Daoy (cell line): ENCODE measurements at places on chromosomes 2 and 18. TPM values are rescaled to one million over a fixed set of nuclear protein-coding genes. Genes with fewer than 3 reads are reported as not detected.
A peak's percentile ranks its signal among the peaks of the same experiment; 100 is the strongest.

GRCh38 chr18:48492880-48493279 is 46.0 kb upstream of the CTIF start:
- DNase-seq, result no peak

GRCh38 chr2:219021591-219021990 is 19.7 kb downstream of the CFAP65 start:
- no peak for DNase-seq

DNA sequence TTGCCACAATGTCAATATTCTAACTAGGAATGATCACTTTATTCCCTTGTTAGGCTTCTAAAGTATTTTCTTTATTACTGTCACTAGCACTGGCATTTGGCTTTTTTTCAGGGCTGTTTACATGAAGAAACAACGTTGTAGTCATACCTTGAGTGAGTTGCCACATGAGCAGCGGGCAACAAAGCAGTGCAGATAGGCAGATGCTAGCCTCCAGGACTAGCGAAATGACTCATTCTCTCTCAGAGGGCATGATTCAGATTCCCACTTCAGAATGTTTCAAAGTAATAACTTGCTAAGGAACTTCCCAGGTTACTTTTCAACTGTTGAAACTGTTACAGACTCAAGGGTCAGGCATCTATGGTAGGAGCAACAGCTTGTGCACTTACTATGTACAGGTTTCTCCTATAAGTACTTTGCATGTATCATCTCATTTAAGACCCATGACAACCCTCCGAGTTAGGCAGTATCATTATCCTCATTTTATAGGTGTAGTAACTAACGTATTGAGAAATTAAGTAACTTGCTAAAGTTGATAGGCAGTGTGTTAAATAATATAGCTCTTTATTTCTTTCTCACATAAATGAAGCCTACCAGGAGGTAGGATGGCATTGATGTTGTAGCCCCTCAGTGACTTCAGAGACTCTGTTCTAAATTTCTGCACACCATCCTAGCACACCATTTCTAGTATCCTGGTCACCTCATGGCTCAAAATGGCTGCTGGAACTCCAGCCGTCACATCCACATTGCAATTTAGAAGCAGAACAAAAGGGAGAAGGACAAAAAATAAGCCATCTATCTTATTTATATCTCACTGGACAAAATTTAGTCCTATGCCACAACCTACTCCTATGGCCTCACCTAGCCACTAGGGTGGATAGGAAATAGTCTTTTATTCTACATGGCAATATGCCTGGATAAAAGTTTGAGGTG is 83.3 kb downstream of the ICOS start:
- peak; percentile 74 for DNase-seq

GRCh38 chr2:150532020-150532419 is 44.6 kb upstream of the RND3 start:
- DNase-seq, result no peak

DNA sequence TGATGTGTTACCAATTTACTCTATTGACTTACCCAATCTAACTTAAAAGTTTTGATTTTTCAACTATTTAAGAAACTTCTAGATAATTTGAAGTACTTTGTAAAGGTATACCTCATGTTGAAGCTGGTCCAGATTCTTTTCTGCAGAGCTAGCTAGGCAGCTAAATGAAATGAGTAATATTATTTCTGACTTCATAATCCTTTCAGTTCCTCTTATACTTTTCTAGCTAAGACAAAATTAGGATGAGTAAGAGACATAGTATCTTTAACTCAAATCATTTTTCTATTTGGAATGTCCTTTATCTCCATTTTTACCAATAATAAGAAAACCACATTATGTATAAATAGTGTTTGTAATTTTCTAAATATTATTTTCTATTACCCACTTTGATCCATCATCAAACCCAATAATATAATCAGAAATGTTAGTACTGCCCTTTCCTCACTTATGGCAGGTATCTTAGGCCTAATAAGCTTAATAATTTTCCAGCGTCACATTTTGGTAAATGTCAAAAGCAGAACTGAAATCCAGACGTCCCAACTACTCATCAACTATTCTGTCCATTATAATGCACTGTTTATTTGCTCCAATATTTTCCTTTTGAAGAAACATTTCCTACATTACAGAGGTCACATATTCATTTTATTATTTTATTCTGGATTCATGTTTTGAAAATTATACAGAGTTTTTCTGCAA is 456.6 kb downstream of the THSD7B start:
- DNase-seq, result no peak

GRCh38 chr18:36308711-36309435 is 11.4 kb downstream of the FHOD3 start:
- no peak for DNase-seq

- DNase-seq, result no peak
Measured at GRCh38 chr2:43885132-43885632, 46.4 kb downstream of the ABCG8 start.

- DNase-seq, result no peak
Measured at GRCh38 chr18:57910134-57910533, 107.0 kb upstream of the ATP8B1 start.

DNA sequence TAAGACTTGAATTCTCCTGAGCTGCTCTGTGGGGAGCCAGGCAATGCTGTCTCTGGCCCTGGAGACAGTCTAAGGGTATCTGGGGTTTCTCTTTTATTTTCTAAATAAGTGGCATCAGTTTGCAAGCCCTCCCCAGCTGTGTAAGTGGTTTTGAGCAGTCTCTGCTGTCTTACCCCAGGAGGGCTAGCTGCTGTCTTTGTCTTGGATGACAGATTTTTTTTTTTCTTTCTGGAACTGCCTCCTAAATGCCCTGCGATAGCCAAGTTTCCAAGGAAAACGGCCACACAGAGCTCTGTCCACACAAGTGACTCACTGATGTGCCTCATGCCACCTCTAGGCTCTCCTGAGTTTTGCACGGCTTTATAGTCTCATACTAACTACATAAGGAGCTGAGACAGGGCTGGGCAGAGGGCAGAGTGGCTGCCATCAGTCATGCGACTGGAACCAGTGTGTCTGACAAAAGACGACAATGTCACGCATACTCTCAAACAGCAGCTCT is 37.2 kb upstream of the THOC1 start:
- peak; percentile 4 for DNase-seq

DNA sequence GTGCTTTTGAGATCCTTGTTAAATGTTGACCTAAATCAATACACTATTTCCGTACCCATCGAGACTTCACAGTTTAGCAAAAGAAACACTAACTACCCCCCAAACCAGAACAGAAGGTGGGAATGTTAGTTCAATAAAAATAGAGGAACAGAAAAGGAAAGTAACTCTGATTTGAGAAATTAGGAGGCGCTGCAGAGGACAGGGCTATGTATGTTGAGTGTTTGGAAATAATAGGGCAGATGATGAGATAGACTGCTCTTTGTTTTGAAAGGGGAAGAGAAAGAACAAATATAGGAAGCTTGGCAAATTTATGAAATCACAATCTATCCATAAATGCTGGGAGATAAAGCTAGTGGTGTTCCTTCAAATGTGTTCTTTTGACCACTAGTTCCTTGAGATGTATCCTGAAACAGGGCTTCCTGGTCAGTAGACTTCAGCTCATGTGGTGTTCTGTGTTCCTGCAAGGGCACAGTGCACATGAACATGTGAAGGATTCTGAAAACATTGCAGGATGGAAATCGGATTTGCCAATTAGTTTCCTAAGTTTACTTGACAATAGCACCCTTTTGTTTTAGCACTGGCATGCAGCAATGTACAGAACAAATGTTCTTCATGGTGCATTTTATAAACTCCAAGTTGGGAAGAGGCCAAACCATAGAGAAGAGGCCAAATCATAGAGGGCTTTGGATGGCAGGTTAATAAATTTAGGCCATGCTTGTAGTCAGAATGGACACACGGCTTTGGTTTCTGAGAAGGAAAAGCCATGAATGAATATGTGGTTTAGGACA is 39.8 kb downstream of the RHBDD1 start:
- no peak for DNase-seq

DNA sequence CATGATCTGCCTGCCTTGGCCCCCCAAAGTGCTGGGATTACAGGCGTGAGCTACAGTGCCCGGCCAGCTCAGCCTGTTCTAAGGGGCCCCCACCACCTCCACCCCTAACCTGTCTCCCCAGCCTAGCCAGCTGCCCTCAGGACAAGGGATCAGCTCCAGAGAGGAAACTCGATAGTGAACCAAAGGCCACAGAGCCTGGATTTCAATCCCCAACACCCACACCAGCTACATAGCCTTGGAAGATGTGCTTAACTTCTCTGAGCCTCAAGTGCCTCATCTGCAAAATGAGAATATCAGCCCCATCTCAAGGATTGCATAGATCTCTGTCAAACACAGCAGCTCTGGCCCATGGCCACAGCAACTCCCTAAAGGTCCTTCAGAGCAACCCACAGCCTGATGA is 32.0 kb downstream of the BIN1 start:
- DNase-seq, result no peak

GRCh38 chr2:149394864-149395263 is 64.5 kb downstream of the LYPD6 start:
- peak; percentile 55 for DNase-seq

GRCh38 chr2:118459426-118459825 is 371.2 kb downstream of the INSIG2 start:
- no peak for DNase-seq

- DNase-seq, result no peak
Measured at GRCh38 chr18:27704736-27705361, 472.1 kb downstream of the CDH2 start.

DNA sequence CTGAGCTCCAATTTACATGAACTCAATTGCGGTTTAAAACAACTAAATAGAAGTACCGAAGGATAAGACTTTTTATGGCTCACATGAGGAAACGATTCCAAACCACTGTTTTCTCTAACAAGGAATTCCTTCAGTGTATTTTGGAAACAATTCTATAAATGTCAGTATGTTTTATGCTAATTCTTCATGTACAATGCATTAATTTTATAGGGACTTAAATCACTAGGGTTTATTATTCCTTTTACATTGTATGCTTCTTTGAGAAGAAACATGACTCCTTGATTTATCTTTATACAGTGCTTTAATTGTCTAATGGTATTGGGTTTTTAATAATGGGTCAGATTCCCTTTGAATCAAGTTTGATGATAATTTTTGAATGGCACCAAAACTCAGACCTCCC is 566.8 kb downstream of the EPHA4 start:
- no peak for DNase-seq

GRCh38 chr18:68275616-68276015 is 439.3 kb downstream of the TMX3 start:
- no peak for DNase-seq

DNA sequence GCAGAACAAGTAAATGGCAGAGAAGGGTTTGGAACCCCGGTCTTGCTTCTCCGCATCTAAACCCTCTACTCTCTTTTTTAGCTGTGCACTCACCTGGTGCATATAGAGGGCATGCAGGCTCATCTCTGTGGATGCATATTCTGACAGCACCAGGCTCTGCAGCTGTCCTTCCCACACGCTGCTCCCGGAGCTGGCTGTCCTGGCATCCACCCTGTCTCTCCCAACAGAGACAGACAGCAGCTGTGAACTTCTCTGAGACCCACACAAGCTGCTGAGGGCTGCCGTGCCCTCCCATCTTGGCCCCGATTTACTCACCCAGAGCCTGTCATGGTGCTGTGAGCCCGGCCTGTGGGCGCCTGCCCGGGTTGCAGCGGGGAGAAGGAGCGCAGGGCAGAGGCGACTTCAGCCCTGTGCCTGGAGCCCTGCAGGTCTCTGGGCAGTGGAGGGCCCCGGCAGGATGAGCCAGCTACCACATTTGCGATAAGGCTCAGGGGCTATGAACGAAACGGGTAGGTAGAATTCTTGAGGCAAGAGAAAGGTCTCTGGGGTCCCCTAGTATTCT is 3.3 kb upstream of the ABCB6 start:
- DNase-seq, result no peak

DNA sequence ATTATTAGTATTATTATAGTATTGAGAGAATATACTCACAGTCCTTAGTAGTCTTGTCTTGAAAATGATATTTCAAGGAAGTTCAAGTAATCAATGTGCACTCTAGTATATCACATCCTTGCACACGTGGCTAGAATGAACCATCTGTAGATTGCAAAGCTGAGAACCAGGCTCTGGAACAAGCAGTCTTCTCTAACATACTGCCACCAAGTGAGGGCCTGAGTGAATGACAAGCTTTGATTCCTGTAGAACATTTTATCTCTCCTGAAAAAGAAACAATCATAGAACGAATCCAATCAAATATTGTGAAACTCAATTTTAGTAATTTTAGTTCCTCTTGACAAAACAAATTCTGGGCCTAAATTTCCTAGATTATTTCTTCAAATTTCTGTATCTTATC is 55.3 kb upstream of the SULT1C3 start:
- DNase-seq, result peak; percentile 15

DNA sequence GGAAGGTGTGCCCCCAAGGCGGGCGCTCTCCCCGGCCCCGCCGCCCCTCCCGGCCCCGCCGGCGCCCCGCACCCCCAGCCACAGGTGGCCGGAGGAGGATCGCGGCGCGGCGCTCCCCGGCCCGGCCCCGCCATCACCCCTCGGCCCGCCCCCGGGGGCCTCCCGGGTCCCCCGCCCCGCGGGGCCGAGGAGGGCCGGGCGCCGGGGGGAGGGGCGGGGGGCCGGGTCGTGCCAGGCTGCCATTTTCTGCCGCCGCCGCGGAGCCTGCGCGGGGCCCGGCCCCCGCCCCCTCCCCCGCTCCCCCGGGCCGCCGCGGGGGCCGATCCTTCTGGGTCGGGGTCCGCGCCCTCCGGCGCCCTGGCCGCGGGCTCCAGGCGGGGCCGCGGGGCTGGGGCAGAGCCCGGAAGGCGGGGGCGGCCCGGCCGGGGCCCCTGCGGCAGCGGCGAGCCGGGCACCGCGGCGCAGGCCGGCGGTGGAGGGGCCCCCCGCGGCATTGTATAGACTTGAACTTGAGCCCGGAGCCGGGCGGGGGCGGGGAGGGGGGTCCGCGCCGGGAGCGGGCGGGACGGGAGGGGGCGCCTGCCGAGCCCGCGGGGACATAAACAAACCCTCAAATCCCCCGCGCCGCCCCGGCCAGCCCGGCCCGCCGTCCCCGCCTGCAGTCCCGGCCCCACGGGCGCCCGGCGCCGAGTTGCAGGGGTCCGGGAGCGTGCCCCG is 556 bp downstream of the DNMT3A start:
- DNase-seq, result peak; percentile 34

GRCh38 chr2:157540102-157540501 is 88.6 kb downstream of the ACVR1C start:
- DNase-seq, result no peak

DNA sequence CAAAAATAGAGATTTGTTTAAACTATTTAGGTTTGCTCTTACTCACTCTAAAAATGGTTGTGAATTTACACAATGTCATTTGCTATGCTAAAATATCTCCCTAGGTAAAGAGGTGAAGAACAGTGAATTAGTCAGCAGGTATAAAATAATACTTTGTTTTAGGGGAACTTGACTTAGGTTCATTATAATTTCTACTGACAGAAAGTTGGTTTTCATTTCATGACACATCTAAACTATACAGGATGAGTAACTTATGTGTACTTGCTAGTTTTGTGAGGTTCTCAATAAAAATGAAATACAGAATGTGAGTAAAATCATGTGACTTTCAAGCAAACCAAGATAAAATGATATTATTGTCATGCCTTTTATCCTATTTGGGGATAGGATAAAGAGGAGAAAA is 66.0 kb downstream of the DIS3L2 start:
- no peak for DNase-seq

- DNase-seq, result peak; percentile 53
Measured at GRCh38 chr18:45166836-45167551, 448.3 kb upstream of the SLC14A2 start.

DAPL1 gene
- not detected in 2 replicates for total RNA-seq

C2orf80 gene
- not detected in 2 replicates for total RNA-seq

SAG gene
- not detected in 2 replicates for total RNA-seq

HOXD8 gene
- total RNA-seq, result 9.7 and 9.9 TPM in 2 replicates

MRPL44 gene
- 46.7 and 47.3 TPM in 2 replicates for total RNA-seq

KCNJ13 gene
- not detected in 2 replicates for total RNA-seq

FAM237A gene
- total RNA-seq, result not detected in 2 replicates

CIDEA gene
- not detected in 2 replicates for total RNA-seq

FEV gene
- 0.34 TPM in 1 of 2 replicates, not detected in the other for total RNA-seq

ACTR1B gene
- total RNA-seq, result 20.1 and 25.8 TPM in 2 replicates
